ENCODE measurements at places on chromosomes 12 and 14.

- no peak for DNase-seq
Measured at GRCh38 chr14:70113211-70113610, 75.5 kb downstream of the SLC8A3 start.

- DNase-seq, result no peak
Measured at GRCh38 chr12:7609495-7609894, 56.2 kb downstream of the APOBEC1 start.

GRCh38 chr12:24507827-24508226, 441.1 kb downstream of the BCAT1 start:
- no peak for DNase-seq

- DNase-seq, result peak; percentile 44
Measured at GRCh38 chr14:92783813-92784431, 10.2 kb upstream of the GOLGA5 start.

All from GM20000 (cell line).